ENCODE measurements at places on chromosomes 16 and 17.
A peak's percentile ranks its signal among the peaks of the same experiment; 100 is the strongest.

GRCh38 chr17:1003972-1004768 is 7.2 kb downstream of the TIMM22 start:
- DNase-seq: no peak

DNA sequence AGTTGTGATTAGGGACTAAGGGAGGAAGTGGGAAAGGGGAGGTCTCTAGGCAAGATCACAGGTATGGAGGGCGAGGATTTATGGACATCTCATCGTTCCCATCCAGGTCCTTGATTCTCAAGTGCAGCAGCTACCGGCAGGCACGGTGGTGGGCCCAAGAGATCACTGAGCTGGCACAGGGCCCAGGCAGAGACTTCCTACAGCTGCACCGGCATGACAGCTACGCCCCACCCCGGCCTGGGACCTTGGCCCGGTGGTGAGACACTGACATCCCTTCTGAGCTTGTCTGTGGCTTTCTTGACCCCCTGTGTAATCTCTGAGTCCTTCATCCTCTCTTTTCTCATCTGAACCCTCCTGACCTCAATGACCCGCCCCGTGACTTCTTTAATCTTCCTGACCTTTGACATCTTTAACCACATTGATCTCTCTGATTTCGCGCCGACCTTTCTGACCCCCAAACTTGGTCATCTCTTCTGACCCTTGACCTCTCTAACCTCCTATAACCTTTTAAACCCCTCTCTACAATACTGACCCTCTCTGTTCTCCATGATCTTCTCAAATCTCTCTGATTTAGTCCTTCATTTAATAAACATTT is 3.8 kb downstream of the PLD2 start:
- DNase-seq: no peak

- DNase-seq: no peak
Observed at GRCh38 chr17:53217311-53217710, 605.4 kb upstream of the KIF2B start.

DNA sequence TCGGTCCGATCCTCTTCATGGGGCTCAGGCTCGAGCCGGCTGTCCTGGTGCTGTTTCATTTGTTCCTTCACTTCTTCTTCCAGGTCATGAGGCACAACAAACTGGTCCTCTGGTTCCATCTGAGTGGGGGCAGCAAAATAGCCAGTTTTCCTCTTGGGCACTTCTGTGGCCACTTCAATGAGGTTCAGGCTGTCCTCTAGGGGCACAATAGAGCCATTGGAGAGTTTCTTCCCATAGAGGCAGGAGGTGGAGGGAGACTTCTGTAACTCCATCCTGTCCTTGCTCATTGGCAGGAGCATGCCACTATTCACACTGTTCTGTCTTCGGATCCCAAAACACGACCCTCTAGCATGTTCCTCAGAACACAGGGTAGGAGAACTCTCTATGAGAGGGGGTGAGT is 22.9 kb downstream of the MARVELD3 start:
- no peak for DNase-seq

DNA sequence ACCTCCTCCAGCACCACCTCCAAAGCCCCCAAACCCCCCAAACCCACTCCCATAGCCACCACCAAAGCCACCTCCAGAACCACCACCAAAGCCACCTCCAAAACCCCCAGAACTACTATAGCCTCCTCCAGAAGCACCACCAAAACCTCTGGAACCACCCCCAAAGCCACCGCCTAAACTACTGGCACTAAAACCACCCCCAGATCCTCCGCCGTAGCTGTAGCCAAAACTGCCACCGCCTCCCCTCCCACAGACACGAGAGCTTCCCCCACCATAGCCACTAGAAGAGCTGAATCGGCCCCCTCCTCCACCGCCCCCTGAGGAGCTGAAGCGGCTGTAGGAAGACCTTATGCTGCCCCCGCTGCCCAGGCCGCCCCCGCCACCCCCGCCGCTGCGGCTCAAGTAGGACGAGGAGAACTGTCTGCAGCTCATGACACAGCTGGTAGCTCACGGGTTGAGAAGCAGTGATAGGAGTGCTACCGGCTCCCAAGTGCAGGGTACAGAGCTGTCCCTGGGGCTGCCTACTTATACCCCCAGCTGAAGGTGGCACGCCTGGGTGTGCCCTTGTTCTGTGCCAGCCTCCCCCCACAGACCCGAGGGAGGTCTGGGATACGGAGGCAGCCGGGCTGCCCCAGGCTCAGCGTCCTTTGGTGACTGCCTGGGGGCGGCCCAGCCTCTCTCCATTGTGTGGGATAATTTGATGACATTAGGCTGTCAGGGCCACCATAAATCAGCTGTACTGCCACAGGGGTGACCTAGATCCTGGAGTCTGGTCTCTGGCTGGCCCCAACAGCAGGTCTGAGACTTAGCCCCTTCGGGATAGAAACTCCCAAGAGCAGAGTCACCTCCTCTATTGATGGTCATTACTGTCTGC is at the start of gene KRT9:
Gene KRT9, minus strand, starts transcription at position 499 of the 874 bp plus-strand sequence. Its CDS starts 67 bp downstream, at position 432.
- no peak for DNase-seq

DNA sequence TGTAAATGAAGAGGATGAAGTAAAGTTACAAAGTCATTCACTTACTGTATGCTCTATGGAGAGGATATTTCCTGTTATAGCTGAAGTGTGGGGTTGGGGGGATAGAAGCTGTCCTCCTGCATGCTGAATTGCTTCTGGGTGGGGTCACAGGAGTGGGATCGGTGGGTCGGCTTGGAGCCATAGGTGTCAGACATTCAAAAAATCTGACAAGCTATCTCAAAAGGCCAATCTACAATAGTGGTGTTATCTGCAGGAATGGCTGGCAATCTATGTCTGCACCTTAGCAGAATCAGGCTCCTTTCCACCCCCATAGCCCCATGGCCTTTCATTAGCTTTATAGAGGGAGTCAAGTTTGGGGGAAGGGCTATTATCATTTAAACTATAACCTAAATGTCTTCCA is 104.9 kb downstream of the ABCC12 start:
- DNase-seq: no peak

DNA sequence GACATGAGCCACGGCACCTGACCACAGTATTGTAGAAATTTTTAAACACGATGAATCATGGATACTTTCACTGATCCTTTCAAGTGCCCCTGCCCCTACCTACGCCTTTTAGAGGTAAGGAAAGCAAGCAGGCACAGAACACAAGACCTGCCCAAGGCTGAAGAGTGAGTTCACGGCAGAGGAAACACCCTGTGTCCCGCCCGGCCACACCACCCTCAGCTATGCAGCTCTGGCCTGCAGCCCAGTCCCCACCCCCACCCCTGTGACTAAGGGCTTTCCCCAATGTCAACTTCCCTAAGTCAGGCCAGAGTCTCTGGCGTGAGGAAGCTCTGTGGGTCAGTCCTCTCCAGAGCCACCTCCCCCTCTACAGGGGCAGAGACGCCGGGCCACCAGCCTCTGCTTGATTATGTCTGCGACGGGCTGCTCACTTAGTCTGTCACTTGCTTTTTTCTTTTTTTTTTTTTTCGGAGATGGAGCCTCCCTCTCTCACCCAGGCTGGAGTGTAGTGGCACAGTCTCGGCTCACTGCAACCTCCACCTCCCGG is 8.4 kb downstream of the SLC16A5 start:
- DNase-seq: no peak

- no peak for DNase-seq
Observed at GRCh38 chr17:83170571-83171260, 91.3 kb downstream of the METRNL start.

- DNase-seq: no peak
Observed at GRCh38 chr17:2510559-2510958, 1.1 kb downstream of the METTL16 start.

- DNase-seq: peak; percentile 53
Observed at GRCh38 chr17:8409966-8410882, 12.6 kb upstream of the RNF222 start.

DNA sequence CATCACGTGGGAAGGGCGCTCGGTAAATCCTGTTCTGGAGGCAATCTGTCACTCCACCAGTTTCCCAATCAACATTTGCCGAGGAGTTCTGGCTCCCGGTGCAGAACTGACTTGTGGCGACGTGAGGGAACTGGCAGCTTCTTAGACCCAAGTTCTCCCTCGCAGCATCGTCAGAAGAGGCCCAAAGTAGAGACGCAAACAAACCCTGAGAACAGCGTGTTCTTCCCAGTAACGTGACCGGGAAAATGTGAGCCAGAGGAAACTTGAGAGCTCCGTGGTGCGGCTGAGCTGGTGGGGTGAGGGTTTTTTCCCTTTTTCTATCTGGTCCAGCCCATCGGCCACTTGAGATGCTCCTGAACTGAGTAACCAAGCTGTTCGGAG is 158.9 kb upstream of the CACNG5 start:
- DNase-seq: no peak

DNA sequence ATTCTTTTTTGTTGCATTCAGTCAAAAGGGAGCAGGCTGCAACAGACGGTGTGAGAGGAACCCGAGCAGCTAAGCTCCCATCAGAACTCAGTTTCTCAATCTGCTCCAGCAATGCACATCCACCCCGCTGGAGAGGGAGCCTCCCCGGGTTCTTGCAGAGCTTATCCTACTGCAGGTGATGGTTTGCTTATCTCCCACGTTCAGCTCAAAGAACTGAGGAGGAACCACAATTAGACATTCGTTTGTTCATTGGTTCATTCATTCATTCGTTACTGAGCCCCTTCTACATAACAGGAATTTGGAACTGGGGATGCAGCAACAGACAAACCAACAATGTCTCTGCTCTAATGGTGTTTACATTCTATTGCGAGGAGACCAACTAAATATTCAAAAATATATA is 22.2 kb upstream of the ALOX15 start:
- DNase-seq: no peak

DNA sequence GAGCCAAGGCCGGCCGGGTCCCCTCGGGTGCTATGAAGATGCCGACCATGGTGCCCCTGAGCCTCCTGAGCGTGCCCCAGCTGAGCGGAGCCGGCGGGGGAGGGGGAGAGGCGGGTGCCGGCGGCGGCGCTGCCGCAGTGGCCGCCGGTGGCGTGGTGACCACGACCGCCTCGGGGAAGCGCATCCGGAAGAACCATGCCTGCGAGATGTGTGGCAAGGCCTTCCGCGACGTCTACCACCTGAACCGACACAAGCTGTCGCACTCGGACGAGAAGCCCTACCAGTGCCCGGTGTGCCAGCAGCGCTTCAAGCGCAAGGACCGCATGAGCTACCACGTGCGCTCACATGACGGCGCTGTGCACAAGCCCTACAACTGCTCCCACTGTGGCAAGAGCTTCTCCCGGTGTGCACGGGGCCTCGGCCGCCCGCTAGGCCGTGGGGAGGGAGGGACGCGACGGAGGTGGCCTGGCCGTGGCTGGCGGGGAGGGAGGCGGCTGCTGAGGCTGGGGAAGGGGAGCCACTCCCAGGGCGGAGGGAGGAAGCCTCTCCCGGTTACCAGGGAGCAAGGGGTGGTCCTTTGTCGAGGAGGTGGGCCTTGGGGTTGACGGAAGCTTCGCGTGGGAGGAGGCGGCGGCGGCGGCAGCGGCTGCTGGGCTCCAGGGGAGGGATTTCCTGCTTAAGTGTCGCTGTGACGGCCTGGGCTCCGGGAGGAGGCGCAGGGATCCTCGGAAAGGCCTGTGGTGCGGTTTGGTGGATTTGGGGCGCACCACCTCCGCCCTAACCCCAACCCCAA is 1.3 kb downstream of the MAZ start:
- DNase-seq: peak; percentile 64

- no peak for DNase-seq
Observed at GRCh38 chr16:11583166-11583565, 3.6 kb downstream of the LITAF start.

- DNase-seq: no peak
Observed at GRCh38 chr17:7016886-7017826, 4.7 kb downstream of the RNASEK start.

DNA sequence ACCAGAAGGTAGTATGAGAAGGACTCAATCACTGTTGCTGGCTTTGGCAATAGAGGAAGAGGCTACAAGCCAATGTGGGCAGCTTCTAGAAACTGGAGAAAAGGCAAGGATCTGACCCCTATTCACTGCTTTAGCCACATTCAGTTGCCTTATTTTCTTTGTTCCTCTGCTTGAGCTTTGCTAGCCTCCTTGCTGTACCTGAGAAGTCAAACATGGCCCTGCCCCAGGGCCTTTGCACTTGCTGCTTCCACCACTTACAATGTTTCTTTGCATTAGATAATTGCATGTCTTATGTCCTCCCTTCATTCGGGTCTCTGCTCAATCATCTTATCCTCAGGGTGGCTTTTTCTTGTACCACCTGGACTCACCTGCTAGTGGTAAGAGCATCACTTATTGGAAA is 15.8 kb downstream of the HS3ST4 start:
- DNase-seq: no peak

- DNase-seq: no peak
Observed at GRCh38 chr17:63317166-63317840, 128.8 kb downstream of the CYB561 start.

GRCh38 chr17:7367918-7368598 is 12.8 kb upstream of the TNK1 start:
- no peak for DNase-seq

GRCh38 chr16:74045513-74045912 is 251.1 kb upstream of the PSMD7 start:
- no peak for DNase-seq

- no peak for DNase-seq
Observed at GRCh38 chr17:14303343-14304221, 2.7 kb downstream of the HS3ST3B1 start.

DNA sequence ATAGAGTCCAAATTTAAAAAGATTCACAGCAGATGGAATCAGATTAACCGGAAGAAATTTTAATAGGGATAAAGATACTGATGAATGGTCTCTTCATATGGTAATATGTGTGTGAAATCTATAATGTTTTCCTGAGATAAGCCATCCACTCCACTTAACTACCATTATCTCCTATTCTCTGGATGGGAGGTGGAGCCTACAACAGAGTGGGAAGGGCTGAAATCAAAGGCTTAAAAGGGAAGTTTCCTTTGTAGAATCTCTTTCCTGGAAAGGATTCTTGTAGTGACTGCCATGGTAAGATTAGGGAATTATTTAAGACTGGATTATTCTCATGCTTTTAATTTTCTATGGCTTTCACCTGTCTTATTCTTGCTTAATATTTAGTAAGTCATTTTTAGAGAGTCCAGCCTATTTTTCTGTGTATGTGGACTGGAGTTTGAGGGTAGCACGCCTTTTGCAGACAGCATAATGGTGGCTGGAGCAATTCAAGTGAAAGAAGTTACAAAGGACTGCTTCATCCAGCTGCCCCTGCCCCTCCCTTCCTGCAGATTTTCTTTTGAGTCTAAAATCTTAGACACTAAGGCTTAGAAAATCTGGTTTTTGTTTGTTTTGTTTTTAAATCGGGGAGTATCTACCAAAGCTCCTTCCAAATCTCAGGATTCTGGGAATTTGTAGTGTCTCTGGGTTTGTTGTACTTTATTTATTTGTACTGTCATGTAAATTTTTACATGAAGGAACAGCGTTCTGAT is 26.5 kb downstream of the KAT7 start:
- DNase-seq: no peak

Measured in stimulated activated CD8-positive, alpha-beta memory T cell treated with anti-CD3 and anti-CD28 coated beads, Interleukin-7, amount 100 ng/mL, for 1 hour (primary cell).